ENCODE measurements at places on chromosomes 7 and 10. TPM values are rescaled to one million over a fixed set of nuclear protein-coding genes. Genes with fewer than 3 reads are reported as not detected.

GRCh38 chr7:29598613-29599012 lies 35.0 kb downstream of the PRR15 start:
- no peak for DNase-seq

DNA sequence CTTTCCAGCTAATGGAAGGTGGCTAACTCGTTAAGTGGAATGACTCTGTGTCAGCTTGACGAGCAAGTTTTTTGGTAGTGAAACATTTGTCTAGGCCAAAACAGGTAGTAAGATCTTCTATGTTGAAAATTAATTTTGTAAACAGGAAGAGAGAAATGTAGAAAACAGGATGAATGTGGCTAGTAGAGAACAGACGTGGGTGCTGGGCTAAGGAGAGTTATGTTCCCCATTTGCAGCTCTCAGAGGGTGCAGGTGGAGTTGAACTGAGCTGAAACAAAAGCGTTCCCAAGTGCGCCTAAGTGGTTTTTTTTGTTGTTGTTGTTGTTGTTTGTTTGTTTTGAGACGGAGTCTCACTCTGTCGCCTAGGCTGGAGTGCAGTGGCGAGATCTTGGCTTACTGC lies 59.5 kb upstream of the SRPK2 start:
- DNase-seq: no peak

DNA sequence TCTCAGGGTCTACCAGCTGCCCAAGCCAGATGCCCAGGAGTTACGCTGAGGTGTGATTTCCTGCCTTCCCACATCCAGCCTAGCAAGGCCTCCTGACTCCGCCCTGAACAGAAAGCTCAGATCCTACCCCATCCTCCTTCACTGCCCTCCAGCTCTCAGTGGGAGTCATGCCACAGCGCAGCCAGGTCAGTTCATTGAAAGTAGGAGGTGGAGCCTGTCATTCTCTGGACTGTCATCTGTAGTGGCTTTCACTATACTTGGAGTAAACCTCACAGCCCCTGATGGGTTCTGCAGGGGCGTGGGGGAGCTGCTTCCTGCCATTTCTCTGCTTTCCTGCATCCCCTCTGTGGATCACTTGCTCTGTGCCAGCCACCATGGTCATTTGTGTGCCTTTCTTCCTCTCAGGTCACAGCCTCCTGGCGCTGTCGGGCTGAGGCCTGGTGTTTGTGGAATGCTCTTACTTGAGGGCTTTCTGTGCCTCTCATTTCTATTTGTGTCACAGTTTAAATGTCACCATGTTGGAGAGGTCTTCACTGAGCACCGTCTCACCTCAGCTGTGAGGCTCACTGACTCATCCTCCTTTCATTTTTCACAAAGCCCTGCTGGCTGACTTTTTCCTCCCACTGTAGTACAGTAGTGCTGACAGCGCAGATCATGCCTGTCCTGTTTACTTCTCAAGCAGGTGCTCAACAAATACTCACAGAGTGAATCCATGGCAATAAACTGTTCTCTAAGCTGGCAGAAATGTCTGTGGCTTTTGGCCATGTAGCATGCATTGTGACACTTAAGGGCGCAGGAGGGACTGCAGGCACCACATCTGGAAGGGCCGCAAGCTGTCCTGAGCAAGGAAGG lies 61.0 kb upstream of the TMEM248 start:
- no peak for DNase-seq

DNA sequence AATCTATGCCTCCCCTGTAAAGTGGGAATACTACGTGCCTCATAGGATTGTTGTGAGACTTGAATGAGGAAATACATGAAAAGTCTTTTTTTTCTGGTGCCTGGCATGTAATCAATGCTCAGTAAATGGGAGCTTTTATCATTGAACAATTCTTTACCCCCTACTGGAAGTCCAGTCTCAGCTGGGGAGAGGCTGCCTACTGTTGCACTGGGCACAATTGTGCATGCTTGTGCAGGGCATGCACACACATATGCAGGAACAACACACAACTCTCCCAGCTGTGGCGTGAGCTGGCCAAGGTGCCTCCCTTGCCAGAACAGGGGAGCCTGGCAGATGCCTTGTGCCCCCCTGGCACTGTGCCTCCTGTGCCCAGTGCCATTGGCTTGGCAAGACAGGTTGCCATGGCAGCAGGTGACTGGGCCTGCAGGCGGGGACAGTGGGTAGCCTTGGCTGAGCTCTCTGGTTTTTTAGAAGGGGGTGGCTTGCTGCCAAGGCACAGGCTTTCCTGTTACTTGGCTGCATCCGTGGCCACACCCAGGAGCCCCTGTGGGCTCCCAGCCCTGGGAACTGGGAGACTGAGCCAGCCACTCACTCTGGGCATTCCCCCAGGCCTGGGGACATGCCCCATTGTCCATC lies 16.1 kb upstream of the PALD1 start:
- DNase-seq: peak; percentile 65

Gene MARCHF5
- 15.5 TPM for total RNA-seq

Gene AKR1B15
- total RNA-seq: 0.33 TPM

GRCh38 chr10:71651428-71651827 lies 68.2 kb downstream of the C10orf105 start:
- no peak for DNase-seq

DNA sequence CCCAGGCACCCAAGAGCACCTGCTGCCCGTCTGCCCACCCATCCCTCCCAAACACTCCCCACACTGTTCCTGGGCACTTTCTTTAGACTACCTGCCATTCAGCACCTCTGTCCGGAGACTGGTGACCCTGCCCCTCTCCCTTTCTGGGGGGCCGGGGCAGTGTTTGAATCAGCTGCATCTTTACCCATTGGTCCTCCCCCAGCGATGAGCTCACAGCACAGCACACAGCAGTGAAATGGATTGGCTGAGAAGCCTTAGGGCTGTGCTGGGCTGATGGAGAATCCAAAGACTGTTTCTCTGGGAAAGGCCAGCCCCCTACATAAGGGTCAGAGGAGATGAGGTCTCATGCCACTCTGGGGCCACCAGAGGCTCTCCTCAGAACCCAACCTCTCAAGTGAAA lies 40.2 kb downstream of the VWA2 start:
- no peak for DNase-seq

- DNase-seq: no peak
These were observed 339.4 kb upstream of the KIAA1217 start for GRCh38 chr10:23869548-23869947.

DNA sequence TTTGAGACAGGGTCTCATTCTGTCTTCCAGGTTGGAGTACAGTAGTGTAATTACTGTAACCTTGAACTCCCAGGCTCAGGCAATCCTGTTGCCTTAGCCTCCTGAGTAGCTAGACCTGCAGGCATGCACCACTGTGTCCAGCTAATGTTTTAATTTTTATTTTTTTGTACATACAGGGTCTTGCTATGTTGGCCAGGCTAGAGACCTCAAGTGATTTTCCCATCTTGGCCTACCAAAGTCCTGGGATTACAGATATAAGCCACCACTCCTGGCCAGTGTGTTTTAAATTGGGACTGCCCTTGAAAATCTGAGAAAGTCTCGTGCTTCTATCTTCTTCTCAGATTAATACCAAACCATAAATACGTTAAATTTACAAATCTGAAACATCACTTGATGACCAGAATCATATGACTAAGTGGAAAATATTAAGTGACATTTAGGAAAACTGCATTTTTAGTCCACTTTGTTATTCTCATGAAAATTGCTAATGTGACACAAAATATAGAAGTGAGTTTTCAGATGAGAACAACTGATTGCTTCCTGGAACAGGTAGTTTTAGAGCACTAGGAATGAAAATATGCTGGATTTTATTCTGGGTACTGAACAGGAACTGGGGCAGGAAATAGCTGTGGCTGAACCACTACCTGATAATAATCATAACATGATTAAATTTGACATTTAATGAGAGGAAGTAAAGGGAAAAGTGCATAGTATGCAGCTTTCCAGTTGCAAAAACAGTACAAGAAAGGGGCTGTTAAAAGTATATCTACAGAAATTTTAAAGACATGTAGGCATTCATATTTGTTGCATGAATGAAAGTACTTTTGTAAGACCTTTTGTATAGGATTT lies 4.2 kb downstream of the PHTF2 start:
- DNase-seq: no peak

Gene KCP
- 0.33 TPM for total RNA-seq

DNA sequence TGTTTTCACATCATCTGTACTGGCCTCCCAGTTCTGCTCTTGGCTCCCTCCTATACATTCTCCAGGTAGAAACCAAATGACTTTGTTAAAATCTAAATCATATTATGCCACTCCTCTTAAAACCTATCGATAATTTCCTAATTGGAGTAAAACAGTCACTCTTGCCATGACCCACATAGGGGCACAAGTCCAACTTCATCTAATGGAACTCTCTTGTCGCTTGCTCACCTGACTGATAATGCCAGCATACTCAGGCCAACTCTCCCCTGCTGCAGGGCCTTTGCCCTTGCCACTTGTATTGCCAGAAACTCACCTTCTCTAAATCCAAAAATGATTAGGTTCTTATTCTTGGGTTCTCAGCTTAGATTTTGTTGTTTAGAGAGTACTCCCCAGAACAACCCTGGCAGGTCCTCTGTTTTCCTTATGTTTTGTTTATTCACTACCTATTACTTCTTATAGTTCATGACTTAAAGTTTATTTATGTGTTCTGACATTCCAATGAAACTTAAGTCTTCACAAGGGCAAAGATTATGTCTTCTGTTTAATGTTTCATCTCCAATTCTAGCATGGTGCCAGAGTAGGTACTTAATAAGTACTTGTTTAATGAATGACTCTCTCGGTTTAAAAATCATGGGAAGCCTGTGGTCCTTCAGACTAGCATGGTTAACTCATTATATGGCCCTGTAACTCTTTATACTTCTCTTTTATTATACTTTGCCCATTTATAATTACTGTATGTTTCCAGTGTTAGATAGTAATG lies 345.9 kb upstream of the SMIM30 start:
- DNase-seq: no peak

DNA sequence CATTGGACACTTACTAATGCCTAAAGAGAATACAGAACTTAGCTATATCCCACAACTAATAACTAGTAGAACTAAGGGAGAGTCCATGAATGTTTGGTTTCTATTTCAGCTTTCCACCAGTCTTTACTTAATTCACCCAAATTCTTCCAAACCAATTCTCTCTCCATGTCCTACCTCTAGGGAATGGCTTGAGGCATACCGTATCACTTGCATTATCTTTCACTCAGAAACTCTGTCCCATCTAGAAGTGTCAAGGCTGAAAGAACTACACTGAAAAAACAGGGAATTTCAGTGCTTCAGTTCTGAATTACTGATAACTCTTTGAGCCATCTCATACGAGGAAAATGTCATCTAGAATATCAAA lies 758 bp downstream of the TMEM168 start:
- no peak for DNase-seq

DNA sequence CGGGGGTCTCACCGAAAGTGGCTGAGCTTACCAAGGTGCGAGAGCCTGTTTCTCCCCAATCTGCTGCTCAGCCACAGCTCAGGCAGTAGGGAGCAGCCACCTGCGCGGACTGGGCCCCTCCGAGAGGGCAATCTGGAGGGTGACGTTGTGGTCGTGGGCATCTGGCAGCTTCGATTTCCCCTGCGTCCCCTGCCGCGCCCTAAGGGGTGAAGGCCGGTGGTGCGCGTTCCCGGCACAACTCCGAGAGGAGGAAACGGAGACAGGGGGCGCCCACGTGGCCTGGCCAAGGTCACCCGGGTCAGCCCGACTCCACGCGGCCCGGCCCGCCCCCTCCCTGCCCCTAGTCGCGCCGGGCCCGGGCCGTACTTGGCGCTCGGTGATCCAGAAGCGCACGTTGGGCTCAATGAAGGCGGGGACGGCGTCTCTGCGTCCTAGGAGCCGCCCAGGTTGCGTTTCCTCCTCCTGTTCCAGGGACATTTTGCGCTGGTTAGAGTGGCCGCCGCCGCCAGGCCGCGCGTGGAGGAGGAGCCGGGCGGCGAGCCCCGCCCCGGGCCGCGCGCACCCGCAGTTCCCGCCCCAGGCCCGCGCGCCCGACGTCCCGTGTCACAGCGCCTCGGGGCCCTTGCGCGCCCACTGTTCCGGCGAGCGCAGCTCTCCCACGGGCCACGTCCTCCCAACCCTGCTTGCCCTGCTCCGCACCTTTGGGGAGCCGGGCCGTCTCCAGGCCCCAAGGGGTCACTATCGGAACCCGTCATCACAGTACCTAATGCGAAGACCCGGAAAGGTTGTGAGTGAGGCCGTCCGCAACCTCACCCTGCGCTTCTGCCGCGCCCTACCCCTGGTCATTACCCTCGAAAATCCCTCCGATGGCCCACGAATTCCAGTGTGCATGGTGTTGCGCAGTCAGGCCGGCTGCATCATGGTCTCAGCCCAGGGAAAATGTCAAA lies at the start of gene SFXN4:
TSS of gene SFXN4 (minus strand) at position 544 of the 947 bp plus-strand sequence. CDS start at position 477, 67 bp downstream.
- peak; percentile 62 for DNase-seq

Gene TMEM273
- 9.1 TPM for total RNA-seq

Gene THAP5
- total RNA-seq: 24.6 TPM

Gene SNCG
- total RNA-seq: 255 TPM

DNA sequence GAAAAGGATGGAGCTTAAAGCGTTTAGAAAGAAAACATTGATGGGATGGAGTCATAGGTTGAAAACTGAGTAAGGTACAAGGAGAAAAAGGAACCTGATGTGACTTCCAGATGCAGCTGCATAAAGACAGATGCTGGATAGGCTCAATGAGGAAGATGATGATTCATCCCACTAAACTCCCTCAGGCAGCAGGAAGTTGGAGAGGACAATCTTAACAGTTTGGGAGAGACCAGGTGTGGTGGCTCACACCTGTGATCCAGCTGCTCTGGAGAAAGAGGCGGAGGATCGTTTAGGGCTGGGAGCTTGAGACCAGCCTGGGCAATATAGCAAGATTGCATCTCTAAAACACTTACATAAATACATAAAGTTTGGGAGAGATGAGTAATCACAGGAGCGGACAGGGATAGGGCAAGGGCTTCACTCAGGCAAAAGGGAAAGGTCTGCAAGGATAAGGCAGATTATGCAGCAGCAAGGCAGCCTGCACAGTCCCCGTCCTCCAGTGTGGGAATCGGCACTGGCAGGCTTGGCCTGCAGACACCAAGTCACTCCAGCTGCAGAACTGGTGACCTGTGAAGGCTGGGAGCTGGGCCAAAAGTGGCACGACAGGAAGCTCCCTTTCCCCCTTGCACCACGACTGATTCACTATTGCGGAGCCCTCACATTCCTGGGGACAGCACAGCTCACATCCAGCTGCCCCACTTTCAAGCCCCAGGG lies 438.5 kb downstream of the GRID1 start:
- no peak for DNase-seq

GRCh38 chr10:95832216-95833041 lies 75.3 kb upstream of the CC2D2B start:
- no peak for DNase-seq

GRCh38 chr10:650441-650851 lies 39.0 kb downstream of the DIP2C start:
- DNase-seq: no peak

Gene SPDYE11
- total RNA-seq: not detected

GRCh38 chr10:91424016-91424415 lies 13.9 kb downstream of the HECTD2 start:
- DNase-seq: no peak

- DNase-seq: no peak
These were observed 82.2 kb upstream of the GPR141 start for GRCh38 chr7:37601321-37601720.

DNA sequence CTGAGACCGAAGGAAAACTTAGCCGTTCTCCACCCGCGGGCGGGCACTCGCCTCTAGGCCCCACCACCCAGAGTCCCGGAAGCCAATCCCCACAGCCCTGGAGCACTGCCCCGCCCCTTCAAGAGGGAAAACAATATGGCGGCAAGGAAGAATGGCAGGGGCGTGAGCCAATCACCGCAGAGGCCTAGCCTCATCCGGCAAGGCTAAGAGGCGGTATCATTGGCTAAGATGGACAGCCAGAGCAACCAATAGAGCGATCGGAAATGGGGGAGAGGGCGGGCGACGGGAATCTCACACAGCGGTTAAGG lies 529 bp downstream of the ACTR1A start:
- peak; percentile 99 for DNase-seq

GRCh38 chr7:134083766-134084487 lies 43.2 kb upstream of the LRGUK start:
- DNase-seq: no peak

Data from breast epithelium (tissue), 4 donors.